ENCODE measurements at places on chromosomes 13 and 19.

DNA sequence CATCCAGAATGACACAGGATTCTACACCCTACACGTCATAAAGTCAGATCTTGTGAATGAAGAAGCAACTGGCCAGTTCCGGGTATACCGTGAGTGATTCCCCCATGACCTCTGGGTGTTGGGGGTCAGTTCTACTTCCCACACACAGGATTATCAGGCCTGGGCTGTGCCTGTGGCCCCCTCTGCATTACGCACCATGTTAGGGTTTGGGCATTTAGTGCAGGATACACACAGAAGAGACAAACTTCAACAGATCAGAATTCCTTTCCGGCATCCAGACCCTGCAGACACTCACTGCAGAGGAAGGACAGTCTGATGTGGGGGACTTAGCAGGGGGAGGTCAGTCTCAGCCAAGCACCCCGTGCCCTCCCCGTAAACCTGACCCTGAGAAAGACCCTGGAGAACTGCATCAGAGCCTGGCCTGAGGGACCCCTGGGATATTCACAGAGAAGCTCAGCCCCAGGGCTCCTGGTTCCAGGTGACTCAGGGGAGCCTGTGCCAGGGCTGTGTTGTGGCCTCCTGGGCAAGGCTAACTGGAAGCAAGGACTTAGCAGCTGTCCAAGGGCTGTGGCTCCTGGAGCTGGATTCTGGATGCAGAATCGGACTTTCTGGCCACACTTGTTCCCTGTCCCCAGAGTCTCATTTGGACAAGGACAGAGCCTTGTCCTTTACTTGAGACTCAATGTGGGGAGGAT is 1.7 kb downstream of the CEACAM5 start:
- no peak for DNase-seq

DNA sequence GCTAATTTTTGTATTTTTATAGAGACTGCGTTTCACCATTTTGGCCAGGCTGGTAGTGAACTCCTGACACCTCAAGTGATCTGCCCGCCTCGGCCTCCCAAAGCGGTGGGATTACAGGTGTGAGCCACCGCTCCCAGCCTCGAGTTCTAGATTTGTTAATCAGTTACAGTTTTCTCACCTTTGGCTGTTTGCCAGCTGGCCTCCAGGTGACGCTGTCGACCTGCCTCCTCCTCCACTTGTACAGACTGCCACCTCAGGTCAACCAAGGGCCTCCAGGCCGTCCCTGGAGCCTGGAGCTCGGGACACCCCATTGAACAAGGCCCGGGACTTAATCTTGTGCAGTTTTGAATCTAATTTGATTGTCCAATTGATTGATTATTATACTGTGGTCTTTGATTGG is 45.5 kb downstream of the IER2 start:
- DNase-seq, result peak; percentile 73

GRCh38 chr13:46341112-46341711 is 45.8 kb downstream of the RUBCNL start:
- no peak for DNase-seq

DNA sequence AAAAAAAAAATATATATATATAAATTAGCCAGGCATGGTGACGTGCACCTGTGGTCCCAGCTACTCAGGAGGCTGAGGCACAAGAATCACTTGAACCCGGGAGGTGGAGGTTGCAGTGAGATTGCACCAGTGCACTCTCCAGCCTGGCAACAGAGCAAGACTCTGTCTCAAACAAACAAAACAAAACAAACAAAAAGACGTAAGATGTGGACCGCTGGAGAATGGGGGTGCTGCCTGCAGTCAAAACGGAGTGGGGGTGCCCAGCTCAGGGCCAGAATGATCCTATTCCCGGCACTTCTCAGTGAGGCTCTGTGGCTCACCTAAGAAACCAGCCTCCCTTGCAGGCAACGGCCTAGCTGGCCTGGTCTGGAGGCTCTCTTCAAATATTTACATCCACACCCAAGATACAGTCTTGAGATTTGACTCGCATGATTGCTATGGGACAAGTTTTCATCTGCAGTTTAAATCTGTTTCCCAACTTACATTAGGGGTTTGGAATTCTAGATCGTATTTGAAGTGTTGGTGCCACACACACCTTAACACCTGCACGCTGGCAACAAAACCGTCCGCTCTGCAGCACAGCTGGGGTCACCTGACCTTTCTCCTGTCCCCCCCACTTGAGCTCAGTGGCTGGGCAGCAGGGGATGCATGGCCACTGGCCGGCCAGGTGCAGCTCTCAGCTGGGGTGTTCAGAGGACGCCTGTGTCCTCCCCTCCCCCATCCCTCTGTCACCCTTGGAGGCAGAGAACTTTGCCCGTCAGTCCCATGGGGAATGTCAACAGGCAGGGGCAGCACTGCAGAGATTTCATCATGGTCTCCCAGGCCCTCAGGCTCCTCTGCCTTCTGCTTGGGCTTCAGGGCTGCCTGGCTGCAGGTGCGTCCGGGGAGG is at the start of gene F7:
F7 (plus strand) TSS at position 760 of the 889 bp plus-strand sequence; CDS start at position 811, 51 bp downstream.
- no peak for DNase-seq

- DNase-seq, result no peak
Measured at GRCh38 chr19:15633082-15633835, 7.4 kb upstream of the CYP4F3 start.

GRCh38 chr19:31110336-31110735 is 238.9 kb downstream of the TSHZ3 start:
- DNase-seq, result no peak

- DNase-seq, result no peak
Measured at GRCh38 chr19:28556371-28556770, 656.6 kb downstream of the UQCRFS1 start.

DNA sequence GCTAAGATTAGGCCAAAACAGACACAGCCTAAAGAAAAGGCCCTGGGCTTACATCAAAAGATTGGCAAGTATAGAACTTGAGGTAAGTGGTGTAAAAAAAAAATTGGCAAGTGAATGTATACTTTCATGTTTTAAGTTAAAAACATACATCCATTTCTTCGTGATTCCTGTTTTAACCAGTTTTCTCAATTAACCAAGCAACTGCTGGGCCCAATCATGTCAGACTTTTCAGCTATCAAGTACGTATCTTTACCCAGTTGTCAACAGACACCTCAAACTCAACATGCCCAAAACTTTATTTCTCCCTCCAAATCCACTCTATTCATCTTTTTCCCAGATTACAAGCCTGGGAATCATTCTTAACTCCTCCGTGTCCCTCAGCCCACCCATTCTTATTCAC is 1.0 kb downstream of the PCID2 start:
- no peak for DNase-seq

- DNase-seq, result no peak
Measured at GRCh38 chr13:104256701-104257100, 1190.5 kb upstream of the SLC10A2 start.

DNA sequence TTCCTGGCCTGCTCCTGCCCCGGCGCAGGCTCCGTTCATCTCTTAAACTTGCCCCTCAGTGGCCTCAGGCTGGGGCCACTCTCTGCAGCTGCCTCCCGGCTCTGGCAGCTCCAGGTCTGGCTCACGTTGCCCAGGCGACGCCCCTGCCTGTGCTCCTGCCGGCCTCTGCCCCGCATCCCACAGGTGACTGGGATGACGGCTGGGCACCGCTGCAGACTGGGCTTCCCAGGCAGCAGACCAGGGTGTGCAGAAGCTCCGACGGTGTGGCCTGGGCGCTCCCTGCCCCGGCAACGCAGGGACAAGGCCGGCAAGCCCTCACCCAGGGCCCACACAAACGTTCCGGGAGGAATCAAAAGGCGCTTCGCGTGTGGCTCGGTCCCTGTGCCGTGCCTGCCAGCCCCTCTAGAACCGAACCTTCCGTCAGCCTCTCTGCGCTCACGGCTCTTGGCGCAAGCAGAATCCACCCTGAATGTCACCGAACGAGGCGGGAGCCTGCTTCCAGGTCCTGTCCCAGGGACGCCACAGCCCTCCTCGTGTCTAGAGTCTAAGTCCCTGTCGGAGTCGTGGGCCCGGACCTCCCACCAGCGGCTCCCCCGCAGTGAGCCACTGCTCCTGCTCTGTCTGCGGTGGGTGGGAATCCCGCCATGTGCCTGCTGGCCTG is 64.8 kb downstream of the MLLT1 start:
- DNase-seq, result no peak

DNA sequence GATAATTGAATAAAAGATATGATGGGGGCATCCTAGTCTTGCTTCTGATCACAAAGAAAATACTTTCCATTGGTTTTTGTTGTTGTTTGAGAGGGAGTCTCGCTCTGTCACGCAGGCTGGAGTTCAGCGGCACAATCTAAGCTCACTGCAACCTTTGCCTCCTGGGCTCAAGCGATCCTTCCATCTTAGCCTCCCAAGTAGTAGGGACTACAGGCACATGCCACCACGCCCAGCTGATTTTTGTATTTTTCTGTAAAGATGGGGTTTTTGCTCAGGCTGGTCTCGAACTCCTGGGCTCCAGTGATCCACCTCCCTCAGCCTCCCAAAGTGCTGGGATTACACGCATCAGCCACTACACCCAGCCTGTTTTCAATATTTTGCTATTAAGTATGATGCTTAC is 17.1 kb upstream of the PSMC4 start:
- no peak for DNase-seq

- DNase-seq, result no peak
Measured at GRCh38 chr13:113637262-113638160, 20.5 kb downstream of the ATP4B start.

GRCh38 chr19:41223431-41224234 is 4.6 kb downstream of the AXL start:
- no peak for DNase-seq

- DNase-seq, result no peak
Measured at GRCh38 chr19:7483720-7484201, 5.1 kb downstream of the PEX11G start.

DNA sequence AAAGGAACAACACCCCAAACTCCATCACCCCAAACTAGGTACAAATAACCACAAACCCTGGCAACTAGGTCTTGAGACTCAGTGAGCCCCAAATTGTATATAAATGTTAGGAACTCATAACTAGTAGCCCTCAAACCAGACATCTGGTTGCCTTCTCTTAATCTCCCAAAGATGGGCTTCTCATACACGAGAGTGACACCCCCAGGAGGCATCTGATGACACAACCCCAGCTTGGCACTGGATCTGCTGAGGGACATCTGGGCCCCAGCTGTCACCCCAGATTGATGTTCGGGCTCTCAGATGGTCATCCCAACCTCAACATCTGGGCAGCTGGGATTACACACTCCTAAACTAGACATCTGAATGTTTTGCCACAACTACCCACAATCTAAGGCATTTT is 14.8 kb downstream of the RABAC1 start:
- no peak for DNase-seq
